CD4-positive, alpha-beta T cell (primary cell): ENCODE measurements at places on chromosomes 11 and 22. TPM values are rescaled to one million over a fixed set of nuclear protein-coding genes. Genes with fewer than 3 reads are reported as not detected.

GRCh38 chr11:111729831-111730311 is 36.3 kb downstream of the PPP2R1B start:
- no peak for DNase-seq

DNA sequence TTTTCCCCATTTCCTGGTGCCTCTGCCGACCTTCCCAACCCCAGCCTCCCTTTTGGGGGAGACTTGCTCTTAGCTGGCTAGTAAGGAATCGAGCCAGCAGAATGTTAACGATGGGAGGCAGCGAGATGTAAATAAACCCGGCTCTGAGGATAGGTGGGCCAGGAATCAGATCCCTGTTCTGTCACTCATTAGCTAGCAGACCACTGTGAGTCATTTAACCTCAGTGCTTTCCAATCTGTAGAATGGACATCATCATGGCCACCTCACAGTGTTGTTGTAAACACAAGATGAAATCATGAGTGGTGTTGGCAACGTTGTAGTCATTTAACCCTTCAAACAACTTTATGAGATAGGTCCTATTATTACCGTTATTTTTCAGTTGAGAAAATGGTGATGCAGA is 208.6 kb downstream of the KIRREL3 start:
- no peak for DNase-seq

- DNase-seq: no peak
These were observed 63.1 kb downstream of the PRSS23 start for GRCh38 chr11:86863476-86863875.

- DNase-seq: no peak
These were observed 4.5 kb downstream of the IL18 start for GRCh38 chr11:112159098-112160065.

DNA sequence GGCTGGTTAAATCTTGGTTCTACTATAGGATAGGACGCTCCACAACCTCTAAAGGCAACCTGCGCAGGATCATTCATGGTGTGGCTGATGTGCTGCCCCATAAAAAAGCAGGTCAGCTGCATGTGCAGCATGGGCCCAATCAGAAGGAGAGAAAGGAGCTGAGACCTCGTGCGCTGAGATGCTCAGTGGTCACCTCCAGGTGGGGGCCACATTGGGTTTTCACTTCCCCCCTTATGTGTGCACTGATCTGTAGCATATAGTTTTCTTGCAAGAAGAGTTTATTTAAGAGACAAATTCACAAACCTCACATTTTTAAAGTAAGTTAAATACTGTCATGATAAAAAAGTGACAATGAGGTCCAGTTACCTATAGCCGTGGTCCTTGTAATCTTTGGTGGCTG is 24.3 kb downstream of the SERPIND1 start:
- no peak for DNase-seq

DNA sequence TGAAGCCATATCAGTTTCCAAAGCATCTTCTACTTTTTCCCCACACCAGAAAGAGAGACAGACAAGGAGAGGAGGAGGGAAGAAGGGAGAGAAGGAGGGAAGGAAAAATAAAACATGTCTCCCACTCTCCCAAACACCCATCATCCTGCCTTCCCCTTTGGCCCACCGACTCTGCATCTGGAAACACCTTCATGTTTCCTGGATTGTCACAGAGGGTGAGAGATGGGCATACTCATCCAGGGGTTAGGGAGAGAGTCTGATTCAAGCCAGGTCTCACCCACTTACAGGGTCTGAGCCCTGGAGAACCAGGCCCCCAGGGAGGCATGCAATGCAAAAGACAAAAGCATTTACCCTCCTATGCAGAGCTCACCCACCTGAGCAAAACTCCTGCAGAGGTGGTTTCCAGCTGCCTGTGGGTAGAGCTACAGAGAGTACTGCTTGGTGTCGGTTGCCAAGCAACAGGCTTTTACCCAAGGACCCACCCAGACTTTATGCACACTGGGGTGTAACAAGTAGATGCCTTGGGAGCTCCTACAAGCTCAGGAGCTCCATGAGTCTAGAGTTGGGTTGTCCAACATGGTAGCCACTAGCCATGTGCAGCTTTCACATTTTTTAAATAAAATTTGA is 33.4 kb downstream of the MN1 start:
- DNase-seq: no peak

DNA sequence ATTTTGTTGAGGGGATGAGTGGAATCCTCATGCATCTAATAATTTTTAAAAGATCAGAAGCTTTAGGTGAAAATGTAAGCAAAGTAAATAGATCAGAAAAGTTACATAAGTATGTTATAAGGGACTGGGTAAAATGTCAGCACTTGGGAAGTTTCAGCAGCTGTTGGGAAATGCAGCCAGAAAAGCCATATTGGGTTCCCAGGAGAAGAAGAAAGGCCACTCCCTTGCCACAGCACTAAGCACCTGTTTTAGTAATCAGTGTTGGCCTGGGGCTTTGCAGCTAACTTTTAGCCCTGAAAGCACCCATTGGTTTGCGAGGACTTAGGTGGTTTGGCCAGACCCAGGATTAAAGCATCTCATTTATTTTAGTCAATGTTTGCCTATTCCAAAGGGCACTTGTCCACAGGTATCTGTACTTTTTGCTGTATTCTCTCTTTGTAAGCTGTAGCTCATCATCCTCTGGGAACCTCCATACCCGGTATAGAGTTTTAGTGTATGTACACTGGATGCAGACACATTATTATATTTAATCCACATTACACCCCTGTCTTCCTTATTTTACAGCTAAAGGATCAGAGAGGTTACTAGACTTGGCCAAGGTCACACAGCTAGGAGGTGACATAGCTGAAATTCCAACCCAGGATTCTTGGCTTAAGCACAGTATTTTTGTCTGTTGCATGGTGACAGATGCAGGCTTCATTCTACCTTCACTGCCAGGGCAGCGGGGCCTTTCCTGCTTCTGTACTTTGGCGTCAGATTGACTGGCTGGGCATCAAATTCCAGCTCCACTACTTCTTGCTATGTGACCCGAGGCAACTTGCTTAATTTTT is 127.7 kb upstream of the SESN3 start:
- DNase-seq: no peak

Gene TRPC6
- not detected for total RNA-seq

Gene CEP126
- total RNA-seq: 1.2 TPM
